NCI-H1694 (cell line): ENCODE measurements at places on chromosomes 12 and 14.

GRCh38 chr14:64746298-64747250 is 42.4 kb downstream of the PLEKHG3 start:
- DNase-seq, result no peak

DNA sequence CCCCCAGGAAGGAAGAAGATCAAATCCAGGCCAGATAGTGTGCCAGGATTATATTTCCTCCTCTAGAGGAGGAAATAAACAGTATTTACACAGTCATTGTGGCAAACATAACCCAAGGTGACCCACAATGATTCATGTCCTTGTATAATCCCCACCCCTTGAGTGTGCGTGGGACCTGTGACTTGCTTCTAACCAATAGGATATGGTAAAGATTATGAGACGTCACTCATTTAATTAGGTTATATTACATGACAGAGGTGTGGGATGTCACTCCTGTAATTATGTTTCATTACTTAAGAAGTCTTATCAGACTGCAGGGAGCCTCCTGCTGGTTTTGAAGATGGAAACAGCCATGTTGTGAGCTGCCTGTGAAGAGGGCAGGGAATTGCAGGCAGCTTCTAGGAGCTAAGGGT is 12.2 kb upstream of the CATSPERB start:
- DNase-seq, result no peak

DNA sequence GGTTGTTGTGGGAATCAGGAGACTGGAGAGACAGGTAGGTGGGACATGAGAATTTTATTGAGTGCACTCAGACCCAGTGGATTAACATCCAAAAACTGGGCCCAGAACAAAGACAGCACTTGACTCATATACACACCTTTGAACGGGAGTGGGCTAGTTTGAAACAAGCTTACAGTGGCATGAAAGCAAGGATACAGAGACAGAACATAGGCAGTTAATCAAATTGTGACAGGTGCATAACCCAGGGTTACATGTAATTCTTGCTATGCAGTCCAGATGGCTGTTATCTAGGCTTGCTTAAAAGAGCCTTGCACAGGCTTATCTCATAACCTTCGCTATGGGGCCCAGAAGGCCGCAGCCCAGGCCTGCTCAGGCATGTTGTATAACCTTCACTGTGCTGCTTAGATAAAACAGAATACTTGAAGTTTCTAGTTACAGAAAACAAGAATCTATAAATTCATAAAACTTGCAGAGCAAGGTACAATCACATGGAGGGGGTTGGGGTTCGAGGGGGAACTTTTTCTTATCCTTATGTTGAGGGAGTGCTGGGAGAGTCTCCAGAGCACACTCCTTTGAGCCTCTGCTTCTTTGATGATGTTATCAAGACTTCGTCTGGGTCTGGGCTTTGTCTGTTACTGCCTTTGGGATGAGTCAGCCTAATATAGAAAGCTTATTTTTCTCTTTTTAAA is 81.7 kb downstream of the TNFAIP2 start:
- no peak for DNase-seq

DNA sequence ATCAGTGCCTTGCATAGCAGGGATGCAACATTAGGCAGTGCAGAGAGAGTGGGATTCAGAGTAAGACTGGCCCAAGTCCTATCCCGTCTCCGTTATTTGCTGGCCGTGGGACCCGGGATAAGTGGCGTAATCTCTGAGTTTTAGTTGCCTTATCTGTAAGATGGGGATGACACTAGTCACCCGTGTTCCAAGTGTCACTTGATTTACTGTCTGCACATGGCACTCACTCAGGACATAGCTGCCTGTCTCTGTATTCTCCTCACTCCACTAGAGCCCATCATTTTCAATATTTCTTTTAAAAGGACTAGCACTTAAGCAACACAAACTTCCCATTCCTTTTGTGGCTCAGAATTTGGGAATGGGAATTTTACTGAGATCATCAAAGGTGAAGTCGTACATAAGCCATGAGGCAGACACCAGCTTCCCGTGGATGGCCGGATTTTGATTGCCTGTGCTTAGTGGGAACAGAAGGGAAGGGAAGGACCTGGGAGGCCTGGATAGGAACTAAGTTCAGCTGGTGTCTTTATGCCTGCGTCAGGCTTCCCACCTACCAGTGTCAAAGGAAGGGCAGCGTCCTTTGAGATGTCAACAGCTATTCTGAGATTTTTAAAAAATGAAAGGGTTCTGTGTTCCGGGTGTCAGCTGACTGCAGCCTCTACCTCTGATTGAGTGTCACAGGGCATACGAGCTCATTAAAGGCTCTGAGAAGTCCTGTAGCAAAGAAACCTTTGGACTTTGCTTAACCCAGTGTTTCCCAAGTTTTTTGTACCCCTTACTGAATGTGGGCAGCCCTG is 361.4 kb downstream of the CACNA1C start:
- DNase-seq, result no peak

GRCh38 chr12:99658671-99659349 is 11.3 kb downstream of the GARIN6 start:
- DNase-seq, result no peak

- no peak for DNase-seq
These were observed 111.1 kb downstream of the DIP2B start for GRCh38 chr12:50615907-50616296.

GRCh38 chr14:72847721-72848120 is 46.2 kb downstream of the DPF3 start:
- DNase-seq, result no peak

DNA sequence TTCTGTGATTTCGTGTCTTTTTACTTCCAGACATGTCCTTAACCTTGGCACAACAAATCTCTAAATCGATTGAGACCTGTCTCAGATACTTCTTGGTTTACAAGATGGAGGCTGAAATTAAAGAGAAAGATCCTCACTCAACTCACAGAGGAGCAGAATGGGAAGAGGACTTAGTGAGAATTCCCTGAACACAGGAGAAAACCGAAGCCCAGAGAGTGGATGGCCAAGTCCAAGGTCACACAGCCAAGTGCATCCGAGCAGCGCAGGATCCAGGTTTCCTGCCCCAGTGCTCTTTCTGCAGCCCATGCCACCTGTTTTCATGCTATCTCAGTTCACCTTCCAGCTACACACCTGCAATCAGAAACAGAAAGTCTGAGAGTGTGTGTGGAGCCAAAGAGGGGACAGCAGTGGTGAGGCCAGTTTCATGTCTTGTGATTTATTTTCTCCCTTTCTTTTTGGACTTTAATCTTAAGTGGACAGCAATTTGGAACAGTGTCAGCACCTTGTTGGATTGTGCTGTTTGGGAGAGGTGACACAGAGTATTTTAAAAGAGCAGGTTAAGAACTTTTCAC is 22.9 kb upstream of the TCL1B start:
- no peak for DNase-seq

DNA sequence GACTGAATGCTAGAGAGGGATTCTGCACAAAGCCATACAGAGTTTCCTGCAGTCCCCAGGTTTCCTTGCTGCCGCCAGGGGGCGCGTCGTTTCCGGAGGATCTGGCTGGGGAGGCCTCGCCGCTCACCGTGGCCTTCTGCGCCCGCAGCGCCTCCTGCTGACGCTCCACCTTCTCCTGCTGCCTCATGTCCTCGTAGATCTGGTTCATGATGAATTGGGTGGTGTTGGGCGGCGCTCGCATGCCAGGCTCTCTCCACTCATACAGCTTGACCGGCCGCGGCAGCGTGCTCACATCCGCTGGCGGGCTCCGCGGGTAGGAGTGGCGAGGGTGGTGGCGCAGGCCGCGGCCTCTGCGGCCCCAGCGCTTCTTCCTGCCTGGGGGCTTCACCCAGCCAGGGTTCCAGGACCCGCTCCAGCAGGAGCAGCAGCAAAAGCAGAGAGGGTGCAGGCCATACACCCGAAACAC is 987 bp downstream of the CCER1 start:
- DNase-seq, result no peak

GRCh38 chr12:69284131-69284530 is 44.8 kb downstream of the CPSF6 start:
- no peak for DNase-seq

- DNase-seq, result no peak
These were observed 1598.3 kb downstream of the AACS start for GRCh38 chr12:126663304-126664094.

- DNase-seq, result no peak
These were observed 284.3 kb downstream of the KSR2 start for GRCh38 chr12:117684471-117684870.

- DNase-seq, result no peak
These were observed 5.3 kb upstream of the PLEKHG3 start for GRCh38 chr14:64698903-64699302.

DNA sequence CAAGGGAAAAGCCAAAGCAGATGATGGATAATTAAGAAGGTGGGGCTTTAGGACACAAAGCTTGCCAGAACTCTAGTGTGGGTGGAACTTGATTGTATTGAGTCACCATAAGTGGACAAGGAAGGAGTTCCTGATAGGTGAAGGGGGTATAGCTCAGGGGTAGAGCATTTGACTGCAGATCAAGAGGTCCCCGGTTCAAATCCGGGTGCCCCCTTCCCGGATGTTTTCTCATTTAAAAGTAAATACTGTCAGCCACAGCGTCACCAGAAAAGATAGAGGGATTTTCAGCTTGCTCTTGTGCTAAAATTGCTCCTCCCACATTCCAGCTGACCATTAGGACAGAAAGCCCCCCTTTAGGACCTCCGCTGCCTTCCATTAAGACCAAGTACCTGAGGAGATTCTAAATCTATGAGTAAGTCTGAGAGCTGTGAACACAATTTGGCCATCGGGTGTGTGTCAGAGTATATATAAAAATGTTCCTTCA is 36.6 kb downstream of the DCAF4 start:
- no peak for DNase-seq

DNA sequence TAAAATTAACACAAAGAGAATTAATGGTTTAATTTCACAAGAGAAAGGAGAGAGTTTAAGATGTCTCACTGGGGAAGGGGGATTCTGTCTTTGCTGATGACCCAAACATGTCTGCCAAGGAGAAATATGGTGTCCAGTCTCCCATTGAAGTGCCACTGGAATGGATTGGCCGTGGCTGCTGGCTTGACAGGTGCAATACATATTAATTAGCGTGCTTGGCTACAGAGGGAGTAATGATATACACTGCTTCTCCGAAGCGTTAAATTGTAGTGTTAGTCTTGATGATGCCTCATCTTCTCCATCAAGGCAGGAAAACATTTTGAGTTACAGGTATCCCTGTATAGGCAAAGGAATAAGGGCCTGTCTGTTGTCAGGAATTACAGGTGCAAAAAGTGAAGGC is 393.4 kb upstream of the TMPO start:
- no peak for DNase-seq

DNA sequence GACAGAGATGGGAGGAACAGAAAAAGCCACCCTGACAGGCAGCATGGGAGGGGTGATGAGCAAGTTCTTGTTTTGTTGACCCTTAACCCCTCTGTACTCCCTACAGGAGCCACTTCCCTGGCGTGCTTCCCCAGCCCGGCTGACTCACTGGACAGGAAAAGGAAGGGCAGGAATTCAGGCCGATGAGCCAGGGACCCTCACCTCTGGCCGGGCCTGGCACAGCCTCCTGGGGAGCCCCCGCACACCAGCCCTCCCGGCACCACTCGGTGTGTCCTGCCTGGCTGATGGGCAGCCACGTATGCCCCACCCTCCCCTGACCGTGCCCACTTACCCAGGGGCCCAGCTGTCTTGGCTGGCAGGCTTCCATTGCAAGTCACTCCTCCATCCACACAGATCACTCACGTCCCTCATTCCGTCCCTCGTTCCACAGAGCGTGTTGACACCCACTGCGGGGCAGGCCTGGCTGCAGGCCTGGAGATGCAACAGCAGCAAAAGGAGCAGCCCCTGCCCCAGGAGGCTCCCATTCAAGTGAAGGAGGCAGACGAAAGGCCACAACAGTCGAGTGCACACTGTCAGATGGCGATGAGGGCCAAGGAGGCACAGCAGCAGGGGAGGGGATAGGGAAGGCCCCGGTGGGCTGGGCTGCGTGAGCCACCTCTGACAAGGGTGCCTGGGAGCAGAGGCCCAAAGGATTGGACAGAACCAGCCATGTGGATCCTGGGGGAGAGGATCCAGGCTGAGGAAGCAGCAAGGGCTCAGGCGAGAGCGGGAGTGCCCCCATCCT is 19.7 kb upstream of the CD9 start:
- no peak for DNase-seq

DNA sequence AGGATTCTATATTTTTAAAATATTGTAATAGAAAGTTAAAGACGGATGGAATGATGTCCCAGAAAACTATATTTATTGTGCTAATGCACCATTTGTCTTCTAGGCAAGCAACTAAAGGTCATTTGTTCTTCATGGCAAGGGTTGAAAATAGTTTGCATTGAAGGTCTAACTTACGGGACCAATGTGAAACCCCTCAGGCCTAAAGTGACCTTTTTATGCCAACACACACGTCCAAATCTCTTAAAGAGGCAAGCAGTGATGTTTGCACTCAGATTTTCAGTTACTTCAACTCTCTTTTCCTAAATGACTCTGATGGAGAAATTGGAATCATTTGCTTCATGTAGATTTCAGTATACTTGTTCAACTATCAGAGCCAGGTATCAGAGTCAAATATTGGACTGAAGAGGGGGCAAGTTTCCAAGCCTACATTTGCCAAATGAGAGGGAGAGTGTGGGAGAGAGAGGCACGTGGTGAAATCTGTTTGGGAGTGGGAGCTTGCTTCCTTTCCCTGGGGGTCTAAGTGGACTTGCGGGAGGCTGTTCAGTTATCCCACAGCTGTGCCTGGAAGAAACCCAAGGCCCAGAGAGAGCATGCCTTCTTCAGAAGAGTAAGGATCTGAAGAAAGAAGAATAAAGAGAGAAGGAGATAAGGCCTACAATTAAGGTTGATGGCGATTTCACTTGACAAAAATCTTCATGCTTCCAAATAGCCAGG is 459.8 kb downstream of the BCAT1 start:
- no peak for DNase-seq

DNA sequence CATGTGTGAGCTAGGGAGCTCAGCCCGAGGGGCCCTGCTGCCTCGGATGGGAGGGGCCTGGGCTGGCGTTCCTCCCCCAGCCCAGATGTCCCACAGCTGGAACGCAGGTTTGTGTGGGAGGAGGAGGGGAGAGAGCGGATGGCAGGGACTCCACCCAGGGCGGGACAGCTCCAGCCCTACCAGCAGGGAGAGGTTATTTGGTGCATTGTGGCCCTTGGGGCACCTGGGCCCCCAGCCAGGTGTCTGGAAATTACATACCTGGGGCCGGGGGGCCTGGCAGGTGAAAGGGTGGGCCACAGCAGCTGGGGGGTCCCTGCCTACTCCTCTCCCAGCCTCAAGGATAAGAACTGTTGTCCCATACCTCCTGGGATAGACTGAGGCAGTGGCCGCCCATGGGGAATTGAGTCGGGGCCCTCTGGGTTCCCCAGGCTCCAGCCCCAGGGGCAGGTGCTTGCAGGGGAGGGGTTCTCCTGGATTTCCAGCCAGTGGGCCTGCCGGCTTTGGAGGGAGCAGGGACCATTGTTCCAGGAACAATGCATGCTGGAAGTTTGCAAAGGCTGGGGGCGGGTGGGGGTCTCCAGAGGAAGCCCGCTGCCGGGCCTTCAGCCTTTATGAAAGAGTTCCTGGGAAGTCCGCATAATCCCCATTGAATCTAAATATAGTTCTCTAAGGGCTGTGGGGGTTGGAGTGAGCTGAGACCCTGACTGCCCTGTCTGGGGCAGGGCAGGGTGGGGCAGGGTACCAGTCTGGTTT is 1.2 kb downstream of the KIF26A start:
- no peak for DNase-seq
